ENCODE measurements at places on chromosomes 11 and 22.

GRCh38 chr11:78131956-78132355, 7.5 kb downstream of the ALG8 start:
- DNase-seq: no peak

DNA sequence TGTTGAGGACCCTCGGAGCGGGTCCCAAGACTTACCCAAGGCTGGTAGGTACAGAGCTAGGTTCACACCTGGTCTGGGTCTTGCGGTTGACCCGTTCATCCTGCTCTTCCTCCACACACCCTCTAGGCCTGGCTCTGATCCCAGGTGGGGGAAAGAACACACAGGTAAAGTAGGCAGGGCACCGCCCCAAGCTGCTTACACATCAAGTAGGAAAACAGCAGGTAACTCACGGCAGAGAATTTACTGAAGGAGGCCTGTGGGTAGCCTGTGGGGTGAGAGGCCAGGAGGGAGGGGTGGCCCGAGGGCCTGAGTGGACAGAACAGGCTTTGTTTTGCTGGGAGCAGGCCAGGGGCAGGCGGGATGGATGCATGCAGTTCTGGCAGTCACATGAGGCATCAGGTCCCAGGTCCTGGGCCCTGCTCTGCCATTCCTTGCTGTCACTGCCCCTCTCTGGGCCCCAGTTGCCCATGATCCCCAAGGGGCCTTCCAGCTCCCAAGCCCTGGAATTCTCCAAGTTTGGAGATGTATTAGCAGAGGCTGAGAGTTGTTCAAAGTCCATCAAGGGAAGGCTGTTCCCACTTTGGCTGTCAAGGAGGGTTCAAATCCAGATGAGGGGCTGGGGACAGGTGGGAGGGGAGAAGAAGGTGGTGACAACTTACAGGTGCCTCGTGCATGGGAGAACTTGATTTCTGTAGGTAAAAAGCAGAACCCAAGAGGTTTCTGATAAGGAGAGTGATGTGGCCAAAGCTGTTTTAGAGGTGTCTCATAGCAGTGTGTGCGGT, 5.7 kb downstream of the TSKU start:
- DNase-seq: no peak

- peak; percentile 89 for DNase-seq
These were observed 87.0 kb upstream of the BLID start for GRCh38 chr11:122202951-122203456.

GRCh38 chr11:47373876-47374719, 4.2 kb downstream of the SPI1 start:
- DNase-seq: peak; percentile 83

GRCh38 chr22:36243986-36244385, 4.7 kb upstream of the APOL2 start:
- no peak for DNase-seq

GRCh38 chr11:428295-428694, 13.5 kb upstream of the SIGIRR start:
- no peak for DNase-seq

- DNase-seq: no peak
These were observed 16.0 kb downstream of the STK33 start for GRCh38 chr11:8577791-8578581.

- DNase-seq: peak; percentile 58
These were observed 35.7 kb upstream of the KLHL35 start for GRCh38 chr11:75468534-75469340.

- no peak for DNase-seq
These were observed 679 bp downstream of the B4GAT1 start for GRCh38 chr11:66346476-66347424.

DNA sequence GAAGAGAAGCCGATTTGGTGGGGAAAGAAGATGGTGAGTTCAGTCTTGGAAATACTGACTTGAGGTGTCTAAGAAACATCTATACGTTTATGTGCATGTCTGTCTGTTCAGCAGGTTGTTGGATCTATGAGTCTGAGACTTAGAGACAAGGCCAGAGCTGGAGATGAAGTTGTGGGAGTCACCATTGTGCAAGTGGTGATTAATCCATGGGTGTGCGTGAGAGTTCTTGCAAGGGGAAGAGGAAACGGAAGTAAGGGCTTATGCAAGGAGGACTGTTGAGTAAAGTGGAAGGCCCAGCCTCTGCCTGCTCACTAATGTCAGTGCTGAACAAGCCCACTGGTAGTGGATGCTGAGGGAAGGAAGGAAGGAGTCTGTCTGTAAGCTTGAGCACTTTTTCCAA, 9.7 kb downstream of the TMEM45B start:
- no peak for DNase-seq

DNA sequence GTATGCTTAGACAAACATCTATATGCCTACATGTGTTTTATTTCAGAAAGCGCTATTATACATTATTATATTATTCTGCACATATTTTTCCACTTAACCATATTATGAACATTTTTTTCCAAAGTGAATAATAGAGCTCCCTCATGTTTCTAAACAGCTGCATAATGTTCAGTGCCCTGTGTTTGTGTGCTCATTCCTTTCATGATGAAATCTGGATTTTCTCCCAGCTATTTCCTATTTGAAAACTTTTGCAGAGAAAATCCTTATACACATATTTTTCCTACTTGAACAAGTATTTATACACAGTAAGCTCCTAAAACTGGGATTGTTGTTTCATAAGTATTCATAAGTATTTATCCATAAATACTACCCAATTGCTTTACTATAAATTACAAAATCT, 18.1 kb upstream of the RFPL2 start:
- no peak for DNase-seq
